ENCODE measurements at places on chromosomes 12 and 14.
A peak's percentile ranks its signal among the peaks of the same experiment; 100 is the strongest.

DNA sequence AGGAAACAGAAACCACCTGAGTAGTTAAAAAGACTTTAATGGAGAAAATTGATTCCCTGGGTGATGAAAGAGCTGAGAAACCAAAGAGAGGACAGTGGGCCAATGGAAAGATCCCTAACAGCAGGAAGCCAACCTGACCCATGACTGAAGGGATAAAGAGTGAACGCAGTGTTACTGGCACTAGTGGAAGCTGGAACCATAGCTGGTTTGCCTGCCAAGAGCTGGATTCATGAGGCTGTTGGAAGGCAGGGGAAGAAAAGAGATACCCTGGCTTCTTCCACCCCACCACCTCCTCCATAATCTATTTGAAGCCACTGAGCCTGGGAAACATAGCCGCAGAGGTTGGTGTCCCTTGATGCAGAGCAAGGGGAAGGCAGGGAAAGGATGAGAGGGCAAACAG lies 125.5 kb upstream of the PRKD1 start:
- no peak for DNase-seq

DNA sequence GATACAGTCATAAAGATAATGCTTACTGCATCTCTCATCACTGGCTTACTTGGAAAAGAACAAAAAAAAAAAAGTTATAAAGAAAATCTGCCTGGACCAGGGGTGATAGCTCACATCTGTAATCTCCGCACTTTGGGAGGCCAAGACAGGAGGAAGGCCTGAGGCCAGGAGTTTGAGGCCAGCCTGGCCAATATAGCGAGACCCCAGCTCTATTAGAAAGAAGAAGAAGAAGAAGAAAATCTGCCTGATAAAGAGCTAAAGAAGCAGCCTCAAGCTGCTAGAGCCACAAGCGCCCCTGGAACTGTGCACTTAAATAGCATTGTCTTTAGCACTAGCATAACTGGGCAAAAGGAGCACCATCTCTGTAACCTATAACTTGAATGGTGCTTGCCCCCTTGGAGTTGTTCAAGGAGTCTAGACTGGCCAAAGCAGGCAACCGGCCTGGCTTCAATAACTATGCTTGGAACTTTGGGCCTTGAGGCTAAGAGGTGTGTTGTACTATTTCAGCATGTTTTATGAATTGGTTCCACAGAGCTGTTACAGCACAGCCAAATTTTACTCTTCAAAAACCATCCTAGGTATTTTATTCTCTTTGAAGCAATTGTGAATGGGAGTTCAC lies 53.2 kb downstream of the SINHCAF start:
- no peak for DNase-seq

DNA sequence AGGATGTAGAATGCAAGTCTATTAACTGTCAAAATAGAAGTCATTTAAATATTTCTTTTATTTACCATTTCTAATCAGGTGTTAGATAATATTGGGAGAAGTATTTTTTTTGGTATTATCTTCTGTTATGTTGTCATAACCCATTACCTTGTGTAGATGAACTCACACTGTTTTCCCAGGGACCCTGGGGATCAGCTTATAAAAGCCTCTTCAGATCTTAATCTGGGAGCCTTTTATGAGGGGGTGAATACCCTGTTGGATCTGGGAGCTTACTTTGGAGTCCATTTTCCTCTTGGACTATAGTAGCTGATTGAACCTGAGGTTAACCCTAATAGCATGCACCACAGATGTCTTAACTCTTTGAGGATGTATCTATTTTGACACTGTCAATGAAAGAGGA lies 176.3 kb upstream of the ATP2B1 start:
- no peak for DNase-seq

DNA sequence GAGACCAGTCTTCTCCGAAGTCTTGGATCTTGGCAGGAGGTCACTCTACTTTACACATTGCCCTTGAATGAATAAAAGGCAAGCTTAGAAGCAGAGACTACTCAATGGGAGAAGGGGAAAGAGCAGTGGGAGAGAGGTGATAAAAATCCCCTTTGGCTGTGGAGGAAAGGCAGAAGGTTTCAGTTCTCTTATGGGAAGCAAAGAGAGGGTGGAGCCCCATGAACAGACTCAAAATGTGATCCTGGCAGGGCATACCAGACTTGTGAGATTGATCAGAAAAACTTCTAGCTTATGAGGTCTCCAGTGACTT lies 49.6 kb upstream of the HECTD1 start:
- no peak for DNase-seq

DNA sequence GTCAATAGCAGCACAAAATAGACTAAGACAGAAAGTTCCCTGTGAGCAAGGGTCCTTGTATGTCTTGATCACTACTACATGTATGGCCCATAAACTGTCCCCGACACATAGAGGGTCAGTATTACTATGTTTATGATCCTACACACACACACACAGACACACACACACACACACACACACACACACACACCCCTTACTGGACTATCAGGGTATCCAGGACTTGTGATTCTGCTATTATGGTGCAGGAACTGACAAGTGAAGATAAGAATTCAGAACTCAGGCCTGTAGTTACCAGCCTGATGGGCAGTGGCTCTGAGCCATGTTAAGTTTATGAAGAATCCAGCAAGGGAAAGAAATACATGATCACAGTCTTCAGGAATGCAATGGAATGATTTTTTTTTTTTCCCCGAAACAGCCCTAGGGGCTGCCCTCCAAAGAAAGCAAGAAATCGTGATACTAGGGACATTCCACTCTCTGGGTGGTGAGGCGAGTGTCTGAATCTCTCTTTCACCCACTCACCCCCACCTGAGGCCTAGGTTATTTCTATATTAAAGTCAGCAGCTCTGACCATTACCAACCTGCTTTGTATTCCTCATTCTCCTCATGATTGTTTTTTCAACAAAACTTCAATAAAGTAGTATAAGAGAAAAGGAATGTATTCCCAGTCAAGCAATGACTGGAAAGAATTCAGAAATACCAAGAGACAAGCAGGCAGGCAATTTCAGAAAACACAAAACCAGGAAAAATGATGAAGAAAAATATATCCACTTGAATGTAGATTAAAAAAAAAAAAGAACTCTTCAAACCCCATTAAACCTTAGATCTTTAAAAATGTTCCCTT lies 105.8 kb downstream of the AVPR1A start:
- DNase-seq = no peak

DNA sequence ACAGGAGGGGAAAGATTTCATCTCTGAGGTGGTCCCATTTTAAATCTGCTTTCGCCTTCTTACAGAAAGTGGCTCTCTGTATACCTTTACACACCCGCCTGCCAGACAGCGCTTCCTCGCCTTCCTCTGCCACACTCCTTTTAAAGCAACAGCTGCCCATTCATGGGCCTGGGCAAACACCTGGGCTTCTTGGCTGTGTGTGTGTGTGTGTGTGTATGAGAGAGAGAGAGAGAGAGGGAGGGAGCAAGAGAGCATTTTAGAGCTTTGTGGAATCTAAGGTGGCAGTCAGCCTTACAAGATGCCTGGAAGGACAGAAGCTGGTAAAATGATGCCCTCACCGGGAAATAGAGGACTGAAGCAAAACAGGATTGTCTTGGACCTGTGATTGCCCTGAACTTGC lies 20.0 kb downstream of the PTHLH start:
- no peak for DNase-seq

GRCh38 chr14:102930753-102931579 lies 8.5 kb downstream of the AMN start:
- peak; percentile 27 for DNase-seq

DNA sequence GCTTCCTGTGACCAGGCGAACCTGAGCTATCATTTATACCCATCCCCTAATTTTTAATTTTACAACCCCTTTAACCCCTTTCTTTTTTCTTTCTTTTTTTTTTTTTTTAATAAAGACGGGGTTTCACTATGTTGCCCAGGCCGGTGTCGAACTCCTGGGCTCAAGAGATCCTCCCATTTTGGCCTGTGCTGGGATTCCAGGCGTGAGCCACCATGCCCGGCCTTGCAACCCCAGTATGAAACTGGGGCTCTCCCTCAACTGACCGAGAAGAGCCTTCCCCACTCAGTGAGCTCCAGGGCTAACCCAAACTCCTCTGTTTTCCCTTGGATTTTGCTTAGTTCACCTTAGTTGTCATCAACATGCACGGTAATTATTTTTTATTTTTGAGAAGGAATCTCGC lies 992 bp downstream of the CPSF2 start:
- DNase-seq = no peak

GRCh38 chr12:133235401-133236112 lies at the start of gene ANHX:
ANHX (minus strand) TSS chr12:133235877; CDS start chr12:133234356, 1,521 bp downstream.
- no peak for DNase-seq

DNA sequence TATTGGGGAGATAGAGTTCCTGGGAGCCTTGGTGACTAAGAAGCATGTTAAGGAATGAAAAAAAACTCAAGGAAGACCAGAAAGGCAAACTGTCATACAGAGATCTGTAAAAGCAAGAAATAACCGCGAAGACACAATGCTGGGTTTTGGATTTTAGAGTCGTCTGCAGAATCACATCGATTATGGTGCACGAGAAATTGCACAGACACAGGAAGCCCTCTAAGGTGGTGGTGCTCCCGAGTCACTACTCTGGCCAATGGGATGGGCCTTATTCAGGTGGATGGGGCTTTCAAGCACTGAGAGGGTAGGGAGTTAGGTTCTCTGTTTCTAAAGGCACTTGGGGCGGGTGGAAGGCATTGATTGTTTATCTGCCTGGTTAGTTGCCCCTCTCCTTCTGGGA lies 10.3 kb upstream of the FLVCR2 start:
- DNase-seq = no peak

- no peak for DNase-seq
These were observed 259.6 kb downstream of the ERC1 start for GRCh38 chr12:1250641-1251040.

DNA sequence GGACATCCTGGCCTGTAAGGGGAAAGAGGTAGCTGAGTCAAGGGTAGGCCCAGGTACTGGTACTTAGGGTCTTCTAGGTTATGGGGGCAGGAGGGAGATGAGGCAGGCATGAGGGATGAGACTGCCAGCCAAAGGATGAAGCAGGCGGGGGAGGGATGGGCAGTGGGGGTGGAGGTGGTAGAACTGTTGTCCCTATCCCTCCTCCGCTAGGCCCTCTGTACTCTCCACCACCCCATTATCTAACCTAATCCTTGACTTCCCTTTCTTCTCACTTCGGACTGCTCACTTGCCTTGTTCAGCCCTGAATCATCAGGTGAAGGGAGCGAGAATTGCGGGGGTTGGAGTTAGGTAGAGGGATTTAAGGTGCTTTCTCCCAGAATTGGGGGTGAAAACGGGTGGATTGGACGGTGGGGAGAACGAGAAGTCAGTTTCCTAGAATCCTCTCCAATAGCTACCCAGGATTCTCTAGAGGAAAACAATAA lies 562 bp downstream of the PAN2 start:
- DNase-seq = no peak

- no peak for DNase-seq
These were observed 81.9 kb upstream of the GTF2A1 start for GRCh38 chr14:81302638-81303037.

GRCh38 chr12:5031958-5032357 lies 11.7 kb upstream of the KCNA5 start:
- DNase-seq = no peak

- no peak for DNase-seq
These were observed 53.0 kb downstream of the SMUG1 start for GRCh38 chr12:54135621-54136350.

Measured in right hindlimb (tissue), 1 donor.